ENCODE measurements at places on chromosomes 6 and 20.
A peak's percentile ranks its signal among the peaks of the same experiment; 100 is the strongest.

GRCh38 chr6:53651764-53652401 is 13.7 kb downstream of the KLHL31 start:
- peak; percentile 93 for DNase-seq

DNA sequence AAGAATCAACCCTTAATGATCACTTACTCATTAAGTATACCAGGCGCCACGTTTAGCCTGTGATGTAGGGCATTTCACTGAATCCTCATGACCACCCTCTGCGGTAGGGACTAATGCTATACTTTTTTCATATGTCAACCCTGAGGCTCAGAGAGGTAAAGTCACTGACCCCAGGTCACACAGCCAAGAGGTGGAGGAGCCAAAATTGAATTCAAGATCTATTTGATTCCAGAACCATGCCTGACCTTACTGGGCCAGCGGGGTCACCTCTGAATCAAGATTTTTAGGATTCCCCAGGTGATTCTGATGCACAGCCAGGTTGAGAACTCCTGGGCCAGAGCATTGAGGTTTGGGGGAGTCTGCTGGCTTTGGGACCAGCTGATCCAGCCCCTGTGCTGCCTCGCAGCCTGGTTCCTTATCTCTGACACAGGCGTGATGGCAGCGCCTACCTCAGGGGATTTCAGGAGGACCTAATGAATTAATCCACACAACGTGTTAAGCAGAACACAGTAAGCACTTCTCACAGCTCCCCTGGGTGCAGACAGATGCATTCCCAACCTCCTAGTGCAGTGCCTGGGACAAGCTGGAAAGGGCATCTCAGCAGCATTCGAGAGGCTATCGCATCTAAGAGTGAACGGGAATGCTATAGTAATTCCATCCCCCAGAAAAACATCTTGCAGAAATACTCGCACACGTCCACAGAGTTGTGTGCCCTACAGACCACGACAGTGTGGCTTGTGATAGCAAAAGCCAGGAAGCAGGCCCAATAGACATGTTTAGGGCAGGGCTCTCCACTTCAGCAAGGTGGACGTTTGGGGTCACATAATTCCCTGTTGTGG is 101.4 kb upstream of the PTPN1 start:
- DNase-seq = no peak

GRCh38 chr6:137697267-137697938 is 169.7 kb upstream of the TNFAIP3 start:
- peak; percentile 79 for DNase-seq

- DNase-seq = no peak
These were observed 54.9 kb downstream of the TAF4 start for GRCh38 chr20:62010551-62011402.

GRCh38 chr20:50635676-50636600 is 55.4 kb downstream of the RIPOR3 start:
- peak; percentile 69 for DNase-seq

- no peak for DNase-seq
These were observed 202.0 kb downstream of the WDR27 start for GRCh38 chr6:169499848-169500247.

DNA sequence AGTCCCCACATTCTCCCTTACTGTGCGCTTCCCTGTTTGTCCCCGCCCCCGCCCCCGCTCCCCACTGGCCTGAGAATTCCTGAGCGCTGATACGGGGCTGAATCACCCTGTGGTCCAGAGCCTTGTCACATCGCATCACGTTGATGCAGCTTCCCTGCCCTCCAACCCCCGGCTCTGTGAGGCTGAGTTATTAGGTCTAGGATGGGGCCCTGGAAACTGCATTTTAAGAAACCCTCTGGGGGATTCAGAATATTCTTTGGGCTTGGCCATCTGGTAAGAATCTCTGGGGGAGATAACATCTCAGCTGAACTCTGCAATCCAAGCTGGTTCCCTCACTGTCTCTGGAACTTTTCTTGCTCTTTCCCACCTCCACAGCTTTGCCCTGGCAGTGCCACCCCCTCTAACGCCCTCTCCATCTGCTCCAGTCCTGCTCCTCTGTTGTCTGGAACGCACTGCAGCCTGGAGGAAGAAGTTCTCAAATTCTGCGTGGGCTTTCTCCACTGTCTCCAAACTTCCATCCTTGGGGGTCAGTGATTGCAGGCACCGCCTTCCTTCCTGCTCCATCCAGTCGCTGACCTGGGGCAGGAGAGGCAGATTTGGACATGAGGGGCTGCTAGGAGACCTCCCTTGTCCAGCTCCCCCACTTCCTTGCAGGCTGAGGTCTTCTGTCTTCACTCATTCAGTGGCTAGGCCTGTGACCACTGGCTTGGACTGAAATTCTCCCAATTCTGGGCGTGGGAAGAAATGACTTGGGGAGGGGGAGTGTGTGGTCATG is 42.6 kb downstream of the KIAA1755 start:
- peak; percentile 51 for DNase-seq

DNA sequence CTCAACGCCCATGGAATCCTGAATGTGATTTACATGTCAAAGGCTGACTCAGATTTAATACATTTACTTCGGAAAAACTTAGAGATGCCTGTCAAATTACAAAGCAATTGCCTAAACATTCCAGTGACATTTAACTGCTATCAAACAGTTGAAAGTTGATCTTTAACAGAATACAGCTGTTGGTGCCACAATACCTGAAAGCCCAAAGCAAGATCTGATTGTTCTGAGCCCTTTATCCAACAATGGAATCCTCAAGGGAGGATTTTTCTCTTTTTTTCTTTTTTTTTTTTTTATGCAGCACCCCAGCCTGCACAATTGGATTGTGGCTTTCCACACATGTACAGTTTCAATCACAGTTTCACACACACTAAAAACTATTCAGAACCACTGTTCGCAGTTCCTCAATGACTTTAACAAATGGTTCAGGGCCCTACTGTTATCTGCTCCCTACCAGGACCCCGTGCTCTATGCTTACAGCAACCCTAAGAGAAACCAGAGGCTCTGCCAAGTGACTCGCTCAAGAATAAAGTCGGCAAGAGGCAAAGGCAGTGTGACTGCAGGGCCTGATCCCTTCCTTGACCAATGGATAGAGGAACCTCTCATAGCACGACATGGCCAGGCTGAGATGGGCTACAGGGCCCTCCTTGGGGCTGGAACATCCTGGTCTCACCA is 33.3 kb downstream of the EPB41L2 start:
- DNase-seq = no peak

DNA sequence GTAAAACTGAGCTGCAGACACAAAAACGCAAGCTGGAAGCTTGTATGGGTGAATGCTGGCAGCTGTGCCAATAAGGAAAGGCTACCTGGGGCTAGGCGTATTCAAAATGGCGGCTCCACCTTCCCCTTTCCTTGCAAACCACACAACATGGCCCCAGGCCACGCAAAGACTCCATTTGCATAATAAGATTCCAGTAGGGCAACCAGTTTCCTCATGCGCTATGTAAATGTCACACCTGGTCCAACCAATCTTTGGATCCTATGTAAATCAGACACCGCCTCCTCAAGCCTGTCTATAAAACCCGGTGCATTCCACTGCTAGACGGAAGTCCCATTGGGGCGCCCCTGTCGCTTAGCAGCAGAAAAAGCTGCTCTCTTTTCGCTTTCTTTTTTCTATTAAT is 505.9 kb upstream of the BTBD3 start:
- no peak for DNase-seq

DNA sequence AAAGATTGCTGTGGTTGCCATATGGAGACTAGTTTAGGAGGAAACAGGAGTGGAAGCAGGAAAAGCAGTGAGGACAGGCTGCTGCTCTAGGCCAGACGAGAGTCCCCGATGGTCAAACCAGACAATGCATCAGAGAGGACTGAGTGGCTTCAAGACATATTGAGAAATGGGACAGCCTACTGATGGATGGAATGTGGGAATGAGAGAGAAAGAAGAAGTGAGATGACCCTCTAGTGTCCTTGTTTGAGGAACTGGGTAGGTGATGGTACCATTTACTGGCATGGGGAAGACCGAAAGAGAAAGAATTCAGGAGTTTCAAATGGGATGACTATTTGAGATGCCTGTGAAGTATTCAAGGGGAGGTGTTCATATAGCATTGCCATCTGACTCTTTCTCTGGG is 111.8 kb upstream of the LAMP5 start:
- no peak for DNase-seq

DNA sequence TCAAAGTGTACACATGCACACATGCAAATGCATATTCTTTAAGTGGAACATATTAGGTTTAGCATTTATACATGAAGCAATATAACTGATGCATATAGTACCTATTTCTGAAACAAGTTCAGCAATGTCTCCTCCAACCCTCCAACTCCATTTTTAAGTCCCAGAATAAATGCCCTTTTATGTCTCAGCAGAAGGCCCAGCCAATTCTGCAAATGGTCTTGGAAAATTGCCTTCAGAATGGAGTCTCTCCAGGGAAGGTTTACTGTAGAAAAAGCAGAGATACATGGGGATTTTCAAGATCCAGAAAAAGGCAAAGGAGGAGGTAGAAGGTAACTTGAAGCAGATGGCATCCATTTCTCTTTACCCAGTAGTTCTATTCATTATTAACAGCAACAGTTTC is 633.3 kb downstream of the MAFB start:
- DNase-seq = no peak

DNA sequence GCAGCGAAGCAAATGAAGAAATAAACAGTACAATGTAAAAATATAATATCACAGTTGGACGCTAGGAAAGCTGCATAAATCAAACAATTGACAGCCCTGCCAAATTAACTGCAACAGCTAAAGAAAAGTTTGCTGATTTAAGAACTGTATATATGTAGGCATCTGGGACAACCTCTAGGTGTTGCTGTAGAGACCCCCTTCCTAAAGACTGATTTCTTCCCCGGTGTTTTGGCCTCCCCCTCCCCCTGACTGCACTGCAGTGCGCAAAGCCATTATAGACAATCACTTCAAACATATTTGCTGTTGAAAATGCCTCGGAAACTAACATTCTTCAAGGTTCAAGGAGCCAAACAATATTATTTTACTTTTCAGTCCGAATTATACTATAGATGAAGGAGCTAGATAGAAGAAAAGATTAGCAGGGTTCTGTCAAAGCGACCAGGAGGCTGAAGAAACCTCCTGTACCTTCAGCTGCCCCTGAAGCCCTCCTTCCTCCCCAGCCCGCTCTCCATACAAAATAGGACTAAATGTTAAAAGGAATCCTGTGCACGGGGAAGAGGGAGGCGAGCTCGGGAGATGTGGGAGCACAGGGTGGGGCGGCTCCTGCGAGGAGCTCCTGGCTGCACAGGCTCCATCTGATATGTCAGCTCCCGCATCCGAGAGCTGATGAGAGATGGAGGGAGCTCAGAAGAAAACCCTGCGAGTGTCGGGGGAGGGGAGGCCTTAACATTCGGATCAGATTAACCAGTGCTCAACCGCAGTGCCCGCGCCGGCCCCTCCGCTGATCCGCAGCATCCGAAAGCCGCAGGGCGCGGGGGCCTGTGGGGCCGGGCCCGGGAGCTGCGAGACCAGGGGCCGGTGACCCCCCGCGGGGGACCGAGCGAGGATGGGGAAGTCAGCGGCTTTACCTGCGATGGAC is 822 bp downstream of the ELOVL4 start:
- peak; percentile 12 for DNase-seq

DNA sequence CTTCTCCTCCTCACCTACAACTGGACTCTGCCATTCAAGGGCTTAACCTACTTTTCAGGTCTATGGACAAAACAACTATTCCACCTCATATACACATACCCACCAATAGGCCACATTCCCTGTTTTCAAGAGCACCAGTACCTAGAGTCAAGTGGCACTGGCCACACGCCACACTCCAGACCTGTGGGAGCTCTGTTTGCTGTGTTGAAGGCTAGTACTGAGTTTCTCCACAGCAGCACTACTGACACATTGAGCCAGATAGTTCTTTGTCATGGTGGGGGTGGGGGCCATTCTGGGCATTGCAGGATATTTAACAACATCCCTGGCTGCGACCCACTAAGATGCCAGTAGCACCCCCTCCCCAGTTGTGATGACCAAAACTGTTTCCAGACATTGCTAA is 84.1 kb downstream of the RALGAPA2 start:
- DNase-seq = no peak
